ENCODE measurements at places on chromosomes 12 and 14.

- DNase-seq = no peak
Observed at GRCh38 chr14:90654831-90655276, 161.4 kb downstream of the TTC7B start.

DNA sequence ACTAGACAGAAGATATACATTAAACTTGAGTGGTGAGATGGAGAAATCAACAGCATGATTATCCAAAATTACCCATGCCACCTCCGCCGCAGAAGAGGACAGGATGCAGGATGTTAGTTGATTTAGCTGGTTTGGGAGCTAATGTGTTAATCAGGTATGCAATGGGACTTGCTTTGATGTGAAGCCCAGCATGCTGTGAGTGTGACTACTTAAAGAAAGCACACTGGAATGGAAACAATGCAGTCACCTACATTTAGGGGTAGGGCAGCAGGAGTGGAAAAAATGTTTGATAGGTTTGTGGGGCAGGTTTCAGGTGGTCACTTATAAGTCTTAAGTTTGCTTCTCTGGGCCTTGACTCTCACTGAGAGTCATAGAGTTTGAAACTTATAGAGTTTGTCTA lies 170.0 kb upstream of the DAAM1 start:
- DNase-seq = no peak

DNA sequence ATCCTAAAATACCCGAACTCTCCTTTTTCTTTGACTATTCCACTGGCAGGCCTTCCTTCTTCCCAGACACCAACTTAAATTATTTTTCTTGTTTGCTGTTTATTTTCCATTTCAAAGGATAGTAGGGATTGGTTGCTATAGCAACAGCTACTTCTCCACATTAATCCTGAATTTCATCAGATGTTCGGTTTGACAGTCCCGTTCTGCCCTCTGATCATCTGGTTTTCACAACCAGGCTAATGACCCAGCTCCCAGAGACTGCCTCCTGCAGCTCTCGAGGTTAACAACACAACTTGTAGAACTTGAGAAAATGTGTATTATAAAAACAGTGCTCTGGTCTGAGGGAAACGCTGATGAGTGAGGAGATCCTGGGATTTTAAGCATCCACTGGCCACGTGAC lies 45.5 kb downstream of the NUAK1 start:
- no peak for DNase-seq

DNA sequence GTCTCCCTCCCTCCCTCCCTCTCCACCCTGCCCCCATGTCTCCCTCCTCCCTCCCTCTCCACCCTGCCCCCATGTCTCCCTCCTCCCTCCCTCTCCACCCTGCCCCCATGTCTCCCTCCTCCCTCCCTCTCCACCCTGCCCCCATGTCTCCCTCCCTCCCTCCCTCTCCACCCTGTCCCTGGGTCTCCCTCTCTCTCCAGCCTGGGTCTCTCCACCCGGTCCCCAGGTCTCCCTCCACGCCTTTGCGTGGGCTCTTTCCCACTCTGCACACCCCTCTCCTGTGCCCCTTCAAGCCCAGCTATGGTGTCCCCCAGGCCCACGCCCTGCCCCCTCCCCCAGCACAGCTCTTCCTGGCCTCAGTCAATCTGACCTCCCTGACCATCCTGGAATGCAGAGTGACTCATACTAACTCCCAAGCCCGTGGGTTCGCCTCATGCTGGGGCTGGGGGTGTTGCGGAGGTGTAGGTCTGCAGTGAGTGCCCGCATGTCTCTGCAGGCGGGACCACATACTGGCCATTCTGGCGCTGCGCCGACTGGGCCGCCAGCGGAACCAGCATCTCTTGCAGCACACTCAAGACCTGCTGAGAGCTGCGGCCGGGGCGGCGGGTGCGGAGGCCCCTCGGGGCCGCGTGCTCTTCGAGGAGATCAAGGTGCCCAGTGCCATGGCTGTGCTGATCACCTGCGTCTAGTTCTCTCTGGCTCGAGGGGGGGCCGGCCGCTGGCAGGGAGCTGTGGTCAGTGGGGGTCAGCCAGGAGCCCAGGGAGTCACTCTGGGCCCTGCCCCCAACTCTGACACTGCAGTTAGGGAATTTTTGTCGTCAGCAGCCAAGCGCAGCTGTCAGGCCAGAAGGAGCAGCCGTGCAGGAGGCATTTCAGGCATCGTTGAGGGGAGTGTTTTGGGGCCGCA lies 13.5 kb upstream of the TNFAIP2 start:
- no peak for DNase-seq

DNA sequence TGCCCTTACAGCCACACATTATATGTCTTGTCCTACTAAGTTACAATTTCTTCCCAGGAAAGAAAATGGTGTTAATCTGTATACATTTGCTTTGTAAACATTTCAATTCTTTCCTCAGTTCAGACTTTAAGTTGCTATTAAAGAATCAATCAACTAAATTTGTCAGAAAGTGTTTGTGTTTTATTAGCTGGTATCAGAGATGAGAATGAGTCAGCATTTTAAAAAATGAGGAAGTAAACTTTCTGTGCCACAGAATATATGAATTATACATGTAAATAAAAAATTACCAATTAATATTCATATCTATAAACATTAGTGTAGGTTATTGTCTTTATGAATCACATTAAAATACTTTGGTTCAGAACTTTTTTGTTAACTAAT lies 82.0 kb downstream of the LMO3 start:
- DNase-seq = no peak
